ENCODE measurements at places on chromosomes 7 and 10.
A peak's percentile ranks its signal among the peaks of the same experiment; 100 is the strongest.

DNA sequence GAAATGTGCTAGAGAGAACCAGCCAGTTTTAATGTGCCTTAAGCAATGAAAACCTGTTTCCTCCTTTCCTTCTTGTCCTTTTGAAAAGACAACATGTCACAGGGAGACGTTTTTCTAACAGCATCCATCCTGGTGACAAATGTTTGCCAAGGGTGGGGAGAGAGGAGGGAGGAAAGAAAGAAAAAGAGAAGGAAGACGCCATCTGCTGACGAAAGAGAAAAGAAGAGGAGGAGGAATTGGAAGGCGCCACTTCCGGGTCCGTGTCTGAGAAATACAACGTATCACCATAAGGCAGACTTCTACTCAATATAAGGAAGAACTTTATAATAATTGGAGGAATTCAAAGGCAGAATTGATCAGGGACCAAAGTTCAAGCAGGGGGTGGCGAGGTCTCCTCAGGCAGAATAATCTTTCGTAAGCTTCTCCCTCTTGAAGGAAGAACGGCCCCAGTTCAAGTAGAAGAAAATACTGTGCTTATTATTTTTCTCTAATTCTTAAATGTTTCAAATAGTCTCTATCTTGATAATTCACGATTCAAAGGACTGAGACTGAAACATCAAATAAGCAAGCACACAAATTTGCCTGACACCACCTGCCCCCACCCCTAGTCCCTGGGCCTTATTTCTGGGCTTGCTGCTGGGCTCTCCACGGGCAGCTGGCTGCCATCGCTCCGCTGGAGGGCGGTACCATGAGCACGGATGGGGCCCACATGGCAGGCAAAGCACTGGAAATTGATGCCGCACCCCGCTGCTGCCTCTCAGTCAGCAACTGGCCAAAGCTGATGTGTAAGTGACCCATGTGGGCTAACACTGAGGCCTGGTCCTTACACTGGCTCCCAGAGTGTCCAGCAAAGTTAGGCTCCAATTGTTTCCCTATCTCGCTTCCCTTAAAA lies 273.7 kb upstream of the KLF14 start:
- DNase-seq = peak; percentile 30

- no peak for DNase-seq
Observed at GRCh38 chr10:60429084-60429849, 39.6 kb upstream of the ANK3 start.

- no peak for DNase-seq
Observed at GRCh38 chr10:69446229-69446628, 5.0 kb upstream of the TSPAN15 start.

DNA sequence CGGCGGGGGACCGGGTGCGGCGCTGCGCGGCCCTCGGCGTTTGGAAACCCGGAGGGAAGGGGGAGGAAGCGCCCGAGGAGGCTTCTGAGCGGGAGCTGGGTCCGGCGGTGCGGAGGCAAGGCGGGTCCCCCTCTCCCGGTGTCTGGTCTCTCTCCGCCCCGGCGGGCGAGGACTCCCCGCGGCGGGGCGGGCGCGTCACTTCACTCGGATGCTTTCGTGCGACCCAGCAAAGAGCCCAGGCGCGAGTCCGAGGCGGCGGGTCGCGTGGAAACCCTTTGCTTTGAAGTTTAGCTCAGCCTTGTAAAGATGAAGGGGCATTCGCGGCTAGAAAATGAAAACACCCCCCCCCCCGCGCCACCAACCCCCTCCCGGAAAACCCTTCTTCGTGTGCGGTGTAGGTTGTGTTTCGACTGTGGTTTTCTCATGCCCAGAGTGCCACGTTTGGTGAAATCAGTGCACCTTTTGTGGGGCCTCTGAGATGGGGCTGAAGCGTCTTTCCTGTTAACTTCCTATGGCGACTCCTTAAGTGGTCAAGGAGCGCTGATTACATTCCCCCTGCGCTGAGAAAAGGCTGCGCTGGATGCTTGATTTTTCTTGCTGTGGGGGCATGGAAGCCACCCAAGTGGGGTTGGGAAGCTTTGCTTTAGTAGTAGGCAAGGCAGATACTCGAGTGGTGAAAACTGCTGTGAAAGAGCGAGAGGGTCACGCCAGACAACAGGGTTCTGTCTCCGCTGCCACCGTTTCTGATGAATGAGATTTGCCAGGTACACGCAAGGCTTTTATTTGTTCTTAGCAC lies 876 bp downstream of the GNAI1 start:
- peak; percentile 14 for DNase-seq

Measured in NCI-H2107 (cell line).